ENCODE measurements at places on chromosomes 4 and X.
A peak's percentile ranks its signal among the peaks of the same experiment; 100 is the strongest.

DNA sequence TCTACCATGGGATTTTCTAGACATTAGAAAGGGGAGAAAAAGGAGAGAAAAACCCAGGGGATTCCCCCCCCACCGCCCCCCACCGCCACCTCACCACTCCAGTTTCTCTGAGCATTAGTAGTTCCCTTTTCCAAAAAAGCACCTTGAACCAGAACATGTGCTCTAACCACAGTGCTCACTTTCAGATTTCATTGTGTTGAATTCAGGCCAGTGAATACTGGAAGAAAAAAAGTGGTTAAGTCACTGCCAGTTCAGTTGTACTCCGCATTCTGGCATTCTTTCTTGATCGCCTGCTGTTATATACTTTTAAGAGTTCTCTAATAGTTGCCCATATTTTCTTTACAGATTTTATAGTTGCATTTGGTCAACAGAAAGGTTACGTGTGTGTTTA, 40.9 kb downstream of the JADE3 start:
- DNase-seq = no peak

GRCh38 chrX:38660395-38661102, 99.2 kb downstream of the TSPAN7 start:
- no peak for DNase-seq

GRCh38 chr4:8653326-8654000, 60.9 kb downstream of the CPZ start:
- no peak for DNase-seq

DNA sequence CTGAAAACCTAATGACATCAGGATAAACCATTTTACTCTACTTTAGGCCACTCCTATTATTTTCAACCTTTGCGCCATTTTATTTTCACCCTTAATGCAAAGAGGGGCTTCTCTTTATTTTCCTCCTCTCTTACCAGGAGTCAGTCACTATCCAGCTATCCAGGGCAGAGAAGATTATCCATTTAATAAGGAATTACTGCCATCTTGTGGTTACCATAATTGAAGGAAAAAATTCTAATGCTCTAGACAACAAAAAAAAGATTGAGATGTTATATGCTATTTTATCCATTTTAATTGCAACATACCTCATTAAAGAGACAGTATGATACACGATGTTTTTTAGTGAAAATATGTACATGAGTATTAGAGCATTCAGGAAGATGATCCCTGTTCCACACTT, 514.5 kb upstream of the FAM241A start:
- no peak for DNase-seq

GRCh38 chrX:150512461-150512901, 55.9 kb upstream of the MTM1 start:
- no peak for DNase-seq

DNA sequence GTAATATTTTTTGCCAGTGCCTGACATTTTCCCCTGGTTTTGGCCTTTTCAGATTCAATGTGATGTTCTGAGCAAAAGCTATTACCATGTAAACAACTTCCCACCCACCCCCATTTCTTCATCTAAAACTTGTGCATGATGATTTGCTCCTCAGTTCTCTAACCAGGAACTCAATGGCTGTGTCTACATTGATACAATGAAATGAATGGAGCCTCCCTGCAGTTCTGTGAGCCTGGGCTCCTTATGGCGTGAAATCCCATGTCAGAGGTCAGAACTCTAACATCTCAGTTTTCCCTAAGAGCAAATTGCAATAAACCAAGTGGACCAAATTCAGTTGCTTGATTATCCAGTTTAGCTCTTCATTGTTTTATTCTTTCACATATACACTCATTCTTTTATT, 534.8 kb upstream of the LCORL start:
- DNase-seq = no peak

DNA sequence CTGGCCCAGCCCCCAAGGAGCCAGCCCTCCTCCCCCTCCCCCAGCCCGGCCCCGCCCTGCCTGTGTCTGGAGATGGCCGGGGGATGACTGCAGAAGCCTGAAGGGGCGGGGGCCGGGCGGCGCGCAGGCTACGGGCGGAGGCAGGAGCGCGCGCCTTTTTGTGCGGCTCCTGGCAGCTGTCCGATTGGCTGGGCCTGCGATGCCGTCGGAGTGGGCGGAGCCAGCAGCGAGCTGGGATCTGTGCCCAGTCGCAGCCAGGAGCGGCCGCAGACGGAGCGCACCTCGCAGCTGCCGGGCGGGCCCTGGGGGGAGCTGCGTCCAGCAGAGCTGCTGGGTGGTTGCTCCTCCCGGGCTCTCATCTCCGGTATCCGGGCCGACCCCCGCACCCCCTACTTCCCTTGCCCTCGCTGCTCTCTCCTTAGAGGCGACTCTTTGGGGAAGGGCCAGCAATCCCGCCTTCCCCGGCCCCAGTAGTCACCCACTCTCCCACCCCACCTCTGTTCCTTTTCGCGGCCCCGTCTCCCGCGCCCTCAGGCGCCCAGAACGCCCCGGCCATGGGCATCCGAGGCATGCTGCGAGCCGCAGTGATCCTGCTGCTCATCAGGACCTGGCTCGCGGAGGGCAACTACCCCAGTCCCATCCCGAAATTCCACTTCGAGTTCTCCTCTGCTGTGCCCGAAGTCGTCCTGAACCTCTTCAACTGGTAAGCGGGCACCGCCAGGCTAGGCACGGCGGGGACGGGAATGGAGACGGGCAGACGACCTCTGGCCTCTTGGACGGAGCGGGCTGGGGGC, at the start of gene GABRQ:
Gene GABRQ (plus strand): TSS at position 247 of the 794 bp plus-strand sequence. CDS start 308 bp downstream, at position 555.
- DNase-seq = peak; percentile 19

- DNase-seq = no peak
These were observed 18.2 kb downstream of the MAGEA9 start for GRCh38 chrX:149799938-149800337.

- no peak for DNase-seq
These were observed 51.9 kb downstream of the ZFYVE28 start for GRCh38 chr4:2366252-2367192.

DNA sequence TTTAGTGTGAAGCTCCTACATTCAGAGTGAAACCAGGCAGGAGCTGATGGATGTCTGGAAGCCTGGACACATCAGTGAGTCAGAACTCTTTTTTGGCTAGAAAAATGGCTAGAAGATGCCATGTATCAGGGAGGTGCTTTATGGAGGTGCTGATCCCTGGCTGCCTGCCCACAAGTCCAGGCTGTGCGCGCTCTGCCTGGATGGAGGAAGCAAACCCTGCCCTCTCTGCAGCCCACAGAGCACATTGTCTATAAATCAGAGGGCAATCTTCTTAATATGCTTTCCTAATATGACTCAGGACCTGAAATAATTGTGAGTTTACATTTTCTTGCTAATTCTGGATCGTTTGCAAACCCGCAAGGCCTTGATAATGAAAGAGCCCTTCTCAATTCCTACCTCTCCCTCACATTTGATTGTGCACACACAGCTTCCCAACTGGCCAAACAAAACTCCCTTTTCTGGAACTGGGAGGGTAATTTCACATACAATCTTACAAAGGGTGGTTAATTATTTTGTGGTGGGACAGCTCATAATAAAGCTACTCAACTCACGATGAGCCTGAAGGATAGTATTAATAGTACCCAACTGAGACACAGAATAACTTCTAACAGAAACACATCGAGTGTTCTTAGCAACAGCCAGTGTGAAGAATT, 11.7 kb downstream of the MFAP3L start:
- no peak for DNase-seq

DNA sequence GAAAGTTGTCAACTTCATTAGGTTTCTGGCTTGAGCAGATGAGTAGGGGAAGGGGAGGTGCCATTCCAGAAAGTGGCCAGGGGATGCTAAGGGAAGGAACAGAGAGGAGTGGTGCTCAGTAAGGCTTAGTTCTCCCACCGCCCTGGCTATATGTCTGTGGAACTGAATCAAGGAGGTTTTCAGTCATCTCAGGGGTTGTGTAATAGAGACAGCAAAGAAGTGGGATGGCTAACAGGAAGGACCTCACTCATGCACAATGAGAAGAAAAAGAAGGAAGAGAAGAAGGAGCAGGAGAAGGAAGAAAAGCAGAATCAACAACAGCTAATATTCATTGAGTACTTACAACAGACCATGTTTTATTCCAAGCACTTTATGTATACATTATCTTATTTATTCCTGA, 368.7 kb downstream of the MID1IP1 start:
- no peak for DNase-seq

- no peak for DNase-seq
These were observed 36.0 kb upstream of the GYPA start for GRCh38 chr4:144176476-144176875.

GRCh38 chrX:134171661-134172587, 65.1 kb upstream of the CCDC160 start:
- DNase-seq = peak; percentile 69
